ENCODE measurements at places on chromosomes 7 and 10.

DNA sequence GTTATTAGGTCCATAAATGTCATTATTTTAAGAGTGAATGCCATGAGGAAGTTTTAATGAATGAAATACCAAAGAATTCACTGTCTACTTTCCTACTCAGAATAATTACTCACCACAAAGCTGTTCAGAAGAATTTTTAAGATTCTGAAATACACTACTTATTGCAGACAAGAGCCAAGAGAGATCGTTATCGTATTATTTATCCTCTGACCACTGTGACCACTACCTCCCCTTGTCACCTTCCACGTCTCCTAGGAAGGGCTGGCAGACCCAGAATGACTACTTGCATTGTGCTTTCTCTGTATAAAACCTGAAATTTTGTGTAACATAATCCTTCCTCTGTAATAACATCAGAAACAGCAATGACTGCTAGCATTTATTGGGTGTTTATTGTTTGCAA, 81.9 kb downstream of the ABCB5 start:
- no peak for DNase-seq

- DNase-seq, result no peak
Observed at GRCh38 chr7:98364220-98364619, 36.7 kb downstream of the BAIAP2L1 start.

DNA sequence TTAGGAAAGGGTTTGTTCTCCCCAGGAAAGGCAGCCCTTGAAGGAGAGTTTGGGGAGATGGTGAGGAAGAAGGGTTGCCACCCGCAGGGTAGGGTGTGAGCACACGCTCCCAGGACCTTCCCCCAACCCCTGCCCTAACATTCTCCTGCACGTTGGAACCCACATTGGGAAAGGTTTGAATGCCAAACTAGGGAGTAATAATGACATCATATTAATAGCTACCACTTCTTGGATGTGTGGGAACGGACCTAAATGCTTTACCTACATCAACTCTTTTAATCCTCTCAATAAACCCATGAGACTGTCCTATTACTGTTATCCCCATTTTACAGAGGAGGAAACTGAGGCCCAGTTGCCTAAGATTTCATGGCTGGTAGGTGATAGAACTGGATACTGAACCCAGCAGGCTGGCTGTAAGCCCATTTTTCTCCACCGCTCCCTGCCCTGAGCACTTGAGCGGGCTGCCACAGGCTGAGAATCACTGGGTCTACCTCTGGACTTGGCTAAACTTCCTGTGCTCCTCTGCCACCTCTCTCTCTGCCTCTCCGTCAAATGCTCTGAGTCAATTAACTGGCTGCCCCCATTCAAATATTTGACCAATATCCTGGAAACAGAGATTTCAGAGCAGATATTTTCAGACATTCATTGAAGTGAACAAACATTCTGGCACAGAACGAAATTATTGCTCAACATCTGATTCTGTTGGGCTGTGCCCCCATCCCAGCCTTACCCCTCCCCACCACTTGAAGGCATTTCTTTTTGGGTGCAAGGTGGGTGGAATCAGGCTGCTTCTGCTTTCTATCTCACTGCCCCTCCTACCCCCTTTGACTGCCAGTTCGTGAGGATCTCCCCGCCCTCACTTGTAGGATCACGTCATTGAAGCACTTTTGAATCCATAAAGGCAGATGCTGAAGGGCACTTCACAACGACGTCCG, 129.7 kb downstream of the C10orf105 start:
- no peak for DNase-seq

DNA sequence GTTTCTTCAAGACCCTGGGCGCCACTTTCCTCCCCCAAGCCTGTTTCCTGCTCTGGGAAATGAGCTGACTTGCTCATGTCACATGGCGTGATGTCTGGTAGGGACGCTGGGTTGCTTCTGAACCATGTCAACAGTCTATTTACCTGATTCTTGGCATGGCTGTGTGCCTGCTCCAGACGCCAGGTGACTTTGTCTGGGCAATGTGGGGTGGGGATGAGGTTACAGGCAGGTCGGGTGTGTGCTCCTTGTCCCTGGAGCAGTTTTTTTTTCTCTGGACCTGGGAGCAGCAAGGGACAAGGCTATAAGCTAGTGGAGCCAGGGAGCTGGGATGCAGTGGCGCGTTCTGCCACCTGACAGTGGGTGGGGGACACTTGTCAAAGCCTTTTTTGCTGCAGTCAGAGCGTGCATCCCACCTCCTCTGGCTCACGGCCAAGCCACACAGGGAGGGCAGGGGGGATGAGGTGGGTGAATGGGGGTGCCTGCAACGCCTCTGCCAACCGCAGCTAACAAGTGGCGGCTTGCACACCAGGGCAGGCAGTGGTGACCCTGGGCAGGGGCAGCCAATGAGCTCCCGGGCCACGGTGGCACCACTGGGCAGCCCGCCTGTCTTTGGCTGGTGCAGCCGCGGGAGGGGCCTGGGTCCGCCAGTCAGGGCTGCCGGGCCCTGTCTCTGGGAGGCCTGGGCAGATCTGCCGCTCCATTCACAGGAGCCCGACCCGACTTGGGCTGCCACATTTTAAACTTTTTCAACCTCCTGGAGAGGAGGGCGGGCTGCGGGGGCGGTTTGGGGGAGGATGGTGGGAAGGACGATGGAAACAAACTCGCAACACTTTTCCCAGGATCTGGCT, 22.9 kb downstream of the DNAJB12 start:
- DNase-seq, result peak; percentile 79
